ENCODE measurements at places on chromosomes 4 and X.

- DNase-seq, result no peak
Observed at GRCh38 chrX:2829469-2830246, 928 bp downstream of the GYG2 start.

DNA sequence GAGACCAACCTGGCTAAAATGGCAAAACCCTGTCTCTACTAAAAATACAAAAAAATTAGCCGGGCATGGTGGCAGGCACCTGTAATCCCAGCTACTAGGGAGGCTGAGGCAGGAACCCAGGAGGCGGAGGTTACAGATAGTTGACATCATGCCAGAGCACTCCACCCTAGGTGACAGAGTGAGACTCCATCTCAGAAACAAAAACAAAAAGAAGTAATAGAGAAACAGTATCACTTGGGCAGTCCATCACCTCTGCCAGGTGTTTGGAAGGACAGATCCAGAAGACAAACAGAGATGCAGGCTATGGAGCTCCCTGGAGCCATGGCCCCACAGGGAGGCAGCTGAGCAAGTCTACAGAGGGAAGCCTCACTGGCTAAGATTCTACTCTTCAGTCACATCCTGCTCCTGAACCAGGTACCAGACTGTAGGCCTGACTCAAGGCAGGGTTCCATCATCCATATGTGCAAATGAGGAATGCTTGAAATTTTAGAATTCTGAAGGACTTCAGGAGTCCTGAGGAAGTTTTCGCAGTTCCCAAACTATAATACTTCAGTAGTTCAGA is 81.4 kb upstream of the CPEB2 start:
- DNase-seq, result no peak

DNA sequence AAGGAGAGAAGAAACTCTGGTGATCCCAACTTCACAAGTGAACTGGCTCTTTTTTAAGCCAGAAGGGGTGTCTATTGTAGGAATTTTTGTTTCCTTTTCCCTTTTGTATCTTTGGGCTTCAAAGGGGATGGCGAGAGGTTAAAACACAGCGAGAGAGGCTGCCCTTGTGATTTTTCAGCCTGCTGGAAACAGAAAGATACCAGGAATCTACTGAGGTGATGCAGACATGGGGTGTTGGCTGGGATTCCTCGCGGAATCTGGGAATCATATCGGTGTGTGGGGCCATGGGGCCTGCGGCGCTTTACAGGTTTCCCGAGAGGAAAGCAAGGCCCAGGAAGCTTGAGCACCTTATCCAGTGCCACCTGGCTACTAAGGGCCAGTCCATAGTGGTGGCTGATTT is 99.4 kb upstream of the STX18 start:
- no peak for DNase-seq

- no peak for DNase-seq
Observed at GRCh38 chr4:106691749-106692148, 323.2 kb upstream of the GIMD1 start.

- no peak for DNase-seq
Observed at GRCh38 chrX:16023790-16024734, 99.3 kb upstream of the GRPR start.

- no peak for DNase-seq
Observed at GRCh38 chr4:165602621-165603020, 223.8 kb downstream of the CPE start.

DNA sequence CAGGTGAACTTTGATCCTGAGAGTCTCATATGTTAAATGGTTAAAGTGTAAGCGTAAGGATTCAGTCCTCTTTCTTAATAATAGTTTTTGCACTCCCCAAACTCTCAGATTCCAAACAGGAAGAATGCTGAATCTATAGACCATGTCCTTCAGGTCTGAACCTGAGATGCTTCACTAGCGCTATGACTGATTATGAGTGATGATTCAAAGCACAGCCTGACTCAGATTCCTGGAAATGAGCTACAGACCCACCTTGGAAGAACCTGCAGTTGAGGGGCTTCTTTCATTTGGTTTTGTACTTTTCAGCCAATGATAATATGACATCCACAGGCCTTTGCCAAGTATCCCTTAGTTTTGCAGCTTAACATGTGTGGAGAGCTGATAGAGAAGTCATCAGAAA is 1.4 kb downstream of the EDNRA start:
- DNase-seq, result no peak

GRCh38 chr4:31141832-31142142 is 421.6 kb downstream of the PCDH7 start:
- no peak for DNase-seq

GRCh38 chr4:33086331-33086925 is 2366.3 kb downstream of the PCDH7 start:
- DNase-seq, result no peak

- no peak for DNase-seq
Observed at GRCh38 chr4:159150821-159151390, 48.0 kb downstream of the RAPGEF2 start.

DNA sequence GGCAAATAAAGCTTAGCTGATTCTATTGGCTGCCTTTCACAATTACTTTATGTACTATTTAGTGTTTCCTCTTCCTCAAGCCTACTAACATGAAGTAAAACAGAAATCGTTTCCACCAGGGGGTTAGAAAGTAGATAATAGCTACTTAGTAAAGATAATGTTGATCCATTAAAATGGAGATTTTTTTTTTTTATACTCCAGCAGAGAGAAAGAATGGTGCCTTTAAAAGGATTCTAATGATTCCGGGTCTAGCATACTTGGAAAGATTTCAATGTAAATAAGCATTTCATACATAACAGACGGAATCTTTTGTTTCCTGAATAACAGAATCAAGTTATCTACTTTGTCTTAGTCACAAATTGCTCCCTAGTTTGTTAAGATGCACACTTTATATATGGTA is 37.1 kb downstream of the GK start:
- no peak for DNase-seq

- no peak for DNase-seq
Observed at GRCh38 chrX:15142084-15142715, 127.7 kb downstream of the ASB9 start.

DNA sequence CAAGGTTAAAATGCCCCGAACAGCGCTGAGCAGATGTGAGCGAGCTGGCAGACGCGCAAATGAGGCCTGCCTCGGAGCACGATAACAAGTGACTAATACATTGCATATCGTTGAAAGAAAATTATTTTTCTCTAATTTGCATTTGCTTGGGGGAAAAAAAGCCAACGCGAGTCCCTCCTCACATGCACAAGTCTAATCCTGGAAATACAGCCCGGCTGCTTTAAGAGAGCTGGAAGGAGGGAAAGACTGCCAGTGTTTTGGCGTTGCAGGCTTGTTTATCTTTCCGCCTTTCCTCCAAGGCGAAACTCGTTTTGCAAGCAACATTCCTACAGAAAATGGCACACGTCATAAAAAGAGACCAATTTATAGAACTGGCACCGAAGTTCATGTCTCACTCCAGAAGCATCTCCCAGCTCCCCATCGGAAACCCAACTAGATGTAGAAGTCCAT is 12.6 kb downstream of the BCOR start:
- DNase-seq, result no peak

DNA sequence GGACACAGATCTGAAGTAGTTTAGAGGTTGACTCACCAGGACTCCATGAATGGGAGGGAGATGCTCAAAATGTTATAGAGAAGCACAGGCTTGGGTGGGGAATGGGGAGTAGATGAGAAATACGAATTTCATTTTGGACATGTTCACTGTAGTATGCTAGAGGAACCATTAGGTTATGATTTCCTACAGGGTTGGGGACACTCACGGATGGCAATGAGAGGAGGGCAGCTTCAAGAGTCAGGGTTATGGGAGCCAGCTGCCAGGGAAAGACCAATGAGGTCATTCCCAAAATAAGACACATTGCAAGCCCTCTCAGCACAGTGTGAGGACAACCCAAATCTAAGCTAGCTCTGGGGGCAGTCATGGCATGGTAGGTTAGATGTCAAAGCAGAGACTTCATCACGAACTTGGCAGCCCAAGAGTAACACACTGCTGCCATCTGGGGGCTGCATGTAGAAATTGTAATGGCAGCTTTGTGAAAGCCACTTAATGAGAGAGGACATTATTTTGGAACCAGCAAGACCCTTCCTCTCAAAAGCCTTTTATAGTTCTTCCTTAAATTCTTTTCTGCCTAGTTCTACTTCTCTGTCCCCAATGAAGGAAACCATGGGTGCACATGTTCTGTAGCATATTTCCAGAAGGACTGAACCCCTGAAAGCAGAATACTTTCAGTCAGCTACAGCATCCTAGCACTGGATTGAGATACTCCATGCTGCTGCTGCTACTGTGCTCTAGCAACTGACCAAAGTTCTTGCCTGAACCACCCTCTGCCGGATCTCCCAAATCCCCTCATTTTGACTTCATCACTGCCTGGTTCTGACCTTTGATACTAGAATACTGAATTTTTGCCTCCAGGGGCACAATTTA is 16.2 kb upstream of the ZCCHC12 start:
- peak; percentile 18 for DNase-seq

DNA sequence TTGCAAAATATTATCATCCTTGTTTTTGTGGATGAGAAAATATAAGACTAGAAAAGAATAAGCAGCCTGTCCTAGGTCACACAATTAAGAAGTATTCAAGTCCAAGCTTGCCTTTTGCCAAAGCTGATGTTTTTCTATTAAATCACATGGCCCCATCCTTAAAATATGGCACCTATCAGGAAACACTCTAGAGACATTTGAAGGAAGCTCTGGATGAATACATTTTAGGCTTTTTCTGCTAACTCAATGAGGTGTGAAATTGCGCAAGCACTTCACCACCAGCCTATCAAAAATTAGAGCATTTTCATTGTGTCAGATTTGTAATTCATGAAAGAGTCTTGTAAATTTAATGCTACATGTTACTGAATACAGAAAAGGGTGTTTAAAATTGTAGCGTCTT is 251.1 kb upstream of the MAD2L1 start:
- DNase-seq, result no peak

- no peak for DNase-seq
Observed at GRCh38 chrX:47530049-47530448, 31.0 kb upstream of the ARAF start.

DNA sequence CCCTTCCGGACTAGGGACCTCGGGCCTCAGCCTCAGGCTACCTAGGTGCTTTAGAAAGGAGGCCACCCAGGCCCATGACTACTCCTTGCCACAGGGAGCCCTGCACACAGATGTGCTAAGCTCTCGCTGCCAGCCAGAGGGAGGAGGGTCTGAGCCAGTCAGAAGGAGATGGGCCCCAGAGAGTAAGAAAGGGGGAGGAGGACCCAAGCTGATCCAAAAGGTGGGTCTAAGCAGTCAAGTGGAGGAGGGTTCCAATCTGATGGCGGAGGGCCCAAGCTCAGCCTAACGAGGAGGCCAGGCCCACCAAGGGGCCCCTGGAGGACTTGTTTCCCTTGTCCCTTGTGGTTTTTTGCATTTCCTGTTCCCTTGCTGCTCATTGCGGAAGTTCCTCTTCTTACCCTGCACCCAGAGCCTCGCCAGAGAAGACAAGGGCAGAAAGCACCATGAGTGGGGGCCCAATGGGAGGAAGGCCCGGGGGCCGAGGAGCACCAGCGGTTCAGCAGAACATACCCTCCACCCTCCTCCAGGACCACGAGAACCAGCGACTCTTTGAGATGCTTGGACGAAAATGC is at the start of gene WAS:
Gene WAS, plus strand, starts transcription at position 389 of the 572 bp plus-strand sequence. Its CDS starts 55 bp downstream, at position 444.
- no peak for DNase-seq

DNA sequence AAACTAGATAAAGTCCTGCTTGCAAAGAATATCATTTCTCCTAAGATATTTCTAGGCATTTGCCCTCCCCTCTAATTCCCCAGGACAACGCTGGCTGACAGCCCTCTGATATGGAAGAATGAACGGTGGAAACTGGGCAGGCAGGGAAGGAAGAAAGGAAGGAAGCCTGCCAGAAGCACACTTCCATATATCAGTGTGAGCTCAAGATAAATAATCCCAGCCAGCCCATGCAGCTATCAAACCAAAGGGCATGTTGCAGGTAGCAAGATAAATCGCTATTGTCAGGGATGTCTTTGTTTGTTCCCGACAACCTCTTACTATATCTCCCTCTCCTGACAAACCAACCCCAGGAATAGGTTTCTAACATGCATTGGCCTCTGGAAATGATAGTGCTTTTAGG is 412.8 kb downstream of the HNRNPD start:
- DNase-seq, result no peak

- DNase-seq, result no peak
Observed at GRCh38 chr4:155569960-155570515, 96.6 kb upstream of the GUCY1A1 start.

Data from frontal cortex (tissue), 4 donors.